ENCODE measurements at places on chromosomes 11 and 22.

DNA sequence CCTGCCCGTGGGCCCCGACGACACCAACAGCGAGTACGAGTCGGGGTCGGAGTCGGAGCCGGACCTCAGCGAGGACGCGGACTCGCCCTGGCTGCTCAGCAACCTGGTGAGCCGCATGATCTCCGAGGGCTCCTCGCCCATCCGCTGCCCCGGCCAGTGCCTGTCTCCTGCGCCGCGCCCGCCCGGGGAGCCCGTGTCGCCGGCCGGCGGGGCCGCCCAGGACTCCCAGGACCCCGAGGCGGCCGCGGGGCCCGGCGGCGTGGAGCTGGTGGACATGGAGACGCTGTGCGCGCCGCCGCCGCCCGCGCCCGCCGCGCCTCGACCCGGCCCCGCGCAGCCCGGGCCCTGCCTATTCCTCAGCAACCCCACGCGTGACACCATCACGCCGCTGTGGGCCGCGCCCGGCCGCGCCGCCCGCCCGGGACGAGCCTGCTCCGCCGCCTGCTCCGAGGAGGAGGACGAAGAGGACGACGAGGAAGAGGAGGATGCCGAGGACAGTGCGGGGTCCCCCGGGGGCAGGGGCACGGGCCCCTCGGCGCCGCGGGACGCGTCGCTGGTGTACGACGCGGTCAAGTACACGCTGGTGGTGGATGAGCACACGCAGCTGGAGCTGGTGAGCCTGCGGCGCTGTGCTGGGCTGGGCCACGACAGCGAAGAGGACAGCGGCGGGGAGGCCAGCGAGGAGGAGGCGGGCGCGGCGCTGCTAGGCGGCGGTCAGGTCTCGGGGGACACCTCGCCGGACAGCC is 3.8 kb downstream of the MAPK8IP2 start:
- DNase-seq, result peak; percentile 17

GRCh38 chr22:48826546-48826945 is 1001.1 kb downstream of the BRD1 start:
- DNase-seq, result no peak

- DNase-seq, result peak; percentile 52
Observed at GRCh38 chr11:67406969-67407687, 3.2 kb downstream of the TBC1D10C start.

- no peak for DNase-seq
Observed at GRCh38 chr11:118663381-118663780, 16.1 kb downstream of the TREH start.

GRCh38 chr11:115885535-115886421 is 381.6 kb upstream of the CADM1 start:
- DNase-seq, result no peak

GRCh38 chr11:13899603-13900002 is 62.9 kb upstream of the SPON1 start:
- no peak for DNase-seq

DNA sequence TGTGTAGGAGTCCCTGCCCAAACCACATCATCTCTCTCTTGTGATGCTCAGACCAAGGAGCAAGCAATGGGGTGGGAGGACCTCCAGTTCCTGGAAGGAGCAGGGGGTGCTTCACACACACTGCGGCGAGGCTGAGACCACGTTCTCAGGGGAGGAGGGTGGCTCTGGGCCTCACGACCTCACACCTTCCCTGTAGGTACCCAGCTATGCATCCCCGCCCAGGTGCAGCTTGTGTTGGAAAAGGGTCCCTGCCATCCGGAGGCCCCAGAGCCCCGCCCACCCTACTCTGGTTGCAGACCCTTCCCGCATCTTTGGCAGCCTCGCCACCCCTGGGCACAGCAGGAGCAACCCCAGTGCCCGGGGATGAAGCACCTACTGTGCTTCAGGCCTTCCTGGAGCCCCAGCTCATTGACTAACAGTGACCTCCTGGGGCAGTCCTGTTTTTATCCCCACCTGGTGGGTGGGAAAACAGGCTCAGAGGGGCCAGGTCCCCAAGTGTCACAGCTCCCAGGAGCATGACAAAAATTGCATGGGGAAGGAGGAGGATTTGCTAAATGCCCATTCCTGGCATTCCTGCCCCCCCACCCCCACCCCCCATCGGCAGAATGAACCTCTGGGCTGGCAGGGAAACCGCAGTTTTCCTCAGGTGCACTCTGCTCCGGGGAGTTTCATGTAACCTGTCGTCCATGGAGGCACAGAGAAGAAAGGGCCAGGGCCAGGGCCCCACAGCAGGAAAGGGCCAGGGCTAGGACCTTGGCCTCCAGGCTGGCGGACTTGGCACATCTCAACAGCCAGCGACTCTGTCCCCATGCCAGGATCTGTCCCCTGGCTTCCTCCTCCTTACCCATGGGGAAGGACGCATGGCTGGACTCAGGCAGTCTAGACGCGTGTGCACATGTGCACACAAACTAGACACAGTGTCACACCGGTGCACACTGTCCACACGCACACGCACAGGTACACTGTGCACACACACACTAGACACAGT is 81.0 kb downstream of the IGLL1 start:
- no peak for DNase-seq

DNA sequence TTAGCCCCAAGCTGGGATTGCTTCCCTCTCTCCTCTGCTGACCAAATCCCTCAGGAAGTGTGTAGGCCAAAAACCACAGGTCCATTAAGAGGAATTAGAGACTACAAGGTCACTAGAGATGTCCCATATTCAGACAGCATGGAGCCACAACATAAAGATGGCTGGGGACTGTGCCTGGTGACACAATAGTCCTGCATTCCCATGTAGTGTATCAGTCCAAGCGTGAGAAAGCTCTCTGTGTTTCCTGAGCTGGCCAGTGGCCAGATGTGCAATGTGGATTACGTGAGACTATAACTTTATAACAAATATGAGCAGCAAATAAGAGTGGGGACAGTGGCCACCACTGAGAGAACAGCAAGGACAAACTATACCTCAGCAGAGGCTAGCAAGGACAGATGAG is 7.6 kb upstream of the MS4A10 start:
- no peak for DNase-seq

DNA sequence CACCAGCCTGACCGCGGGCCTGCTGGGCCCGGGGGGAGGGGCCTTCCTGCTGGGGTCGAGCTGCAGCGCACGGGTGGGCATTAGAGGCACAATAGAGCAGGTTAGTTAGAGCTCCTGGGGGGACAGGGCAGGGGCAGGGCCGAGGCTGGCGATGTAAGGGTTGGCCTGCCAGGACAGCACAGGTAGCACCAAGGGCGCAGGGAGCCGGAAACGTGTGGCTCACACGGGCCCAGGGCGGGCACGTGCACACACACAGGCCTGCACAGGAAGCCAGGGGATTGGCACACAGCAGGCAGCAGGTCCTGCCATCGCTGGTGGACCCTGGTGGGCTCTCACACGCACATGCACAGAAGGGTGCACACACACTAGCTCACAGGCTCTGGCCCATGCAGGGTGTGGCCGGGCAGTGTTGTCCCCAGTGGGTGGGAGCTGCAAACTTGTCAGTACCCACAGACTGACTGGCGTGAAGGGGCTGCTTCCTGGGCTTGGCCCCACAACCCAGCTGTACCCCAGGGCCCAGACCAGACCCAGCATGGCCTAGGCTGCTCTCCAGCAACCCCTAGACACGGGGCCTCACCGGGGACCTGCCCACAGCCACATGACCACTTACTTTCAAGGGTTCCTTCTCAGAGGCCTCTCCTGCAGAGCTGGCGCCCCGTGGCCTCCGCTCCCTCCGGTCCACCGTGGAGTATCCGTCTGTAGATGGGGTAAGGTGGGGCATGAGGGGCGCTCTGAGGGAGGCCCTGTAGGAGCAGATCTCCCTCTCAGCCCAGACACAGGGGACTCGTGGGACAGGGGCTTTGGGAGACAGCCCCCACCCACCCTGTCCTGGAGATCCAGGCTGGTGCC is 29.9 kb upstream of the TXNRD2 start:
- no peak for DNase-seq

DNA sequence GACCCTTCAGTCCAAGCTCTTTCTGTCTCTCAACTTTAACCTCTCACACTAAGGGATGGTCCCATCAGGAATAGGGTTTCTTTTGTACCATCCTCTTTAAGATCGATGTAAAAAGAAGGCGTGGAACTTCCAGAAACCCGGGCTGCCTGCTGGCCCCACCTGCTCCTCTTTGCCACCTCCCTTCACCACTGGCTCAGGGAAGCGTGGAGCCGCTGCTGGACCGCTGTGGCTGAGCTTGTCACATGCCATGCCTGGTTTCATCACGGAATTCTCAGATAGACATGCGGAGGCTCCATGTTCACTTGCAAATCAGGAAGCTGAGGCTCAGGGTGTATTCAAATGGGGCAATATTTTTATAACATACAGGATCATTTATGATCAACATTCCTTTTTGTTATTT is 399.7 kb downstream of the BRD1 start:
- no peak for DNase-seq

DNA sequence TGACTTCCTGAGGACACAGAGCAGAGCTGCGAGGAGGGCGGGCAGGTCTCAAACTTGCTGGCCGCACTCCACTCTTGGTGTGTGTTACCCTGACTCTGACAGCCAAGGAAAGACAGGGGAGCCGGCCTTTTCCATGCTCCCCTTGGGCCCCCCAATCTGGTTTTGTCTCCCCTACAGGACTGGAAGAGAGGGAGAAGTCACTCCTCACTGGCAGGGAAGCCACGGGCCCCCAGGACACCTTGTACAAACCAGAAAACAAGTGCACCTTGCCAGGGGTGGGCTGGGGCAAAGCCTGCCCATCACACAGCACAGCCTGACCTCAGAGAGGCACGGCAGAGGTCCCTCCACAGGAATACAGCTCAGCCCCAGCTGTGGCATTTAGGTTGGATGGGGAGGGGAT is 20.2 kb downstream of the CBX7 start:
- DNase-seq, result no peak

GRCh38 chr11:19311308-19312030 is 70.7 kb upstream of the E2F8 start:
- no peak for DNase-seq

- DNase-seq, result no peak
Observed at GRCh38 chr22:46213052-46213451, 37.0 kb downstream of the CDPF1 start.

DNA sequence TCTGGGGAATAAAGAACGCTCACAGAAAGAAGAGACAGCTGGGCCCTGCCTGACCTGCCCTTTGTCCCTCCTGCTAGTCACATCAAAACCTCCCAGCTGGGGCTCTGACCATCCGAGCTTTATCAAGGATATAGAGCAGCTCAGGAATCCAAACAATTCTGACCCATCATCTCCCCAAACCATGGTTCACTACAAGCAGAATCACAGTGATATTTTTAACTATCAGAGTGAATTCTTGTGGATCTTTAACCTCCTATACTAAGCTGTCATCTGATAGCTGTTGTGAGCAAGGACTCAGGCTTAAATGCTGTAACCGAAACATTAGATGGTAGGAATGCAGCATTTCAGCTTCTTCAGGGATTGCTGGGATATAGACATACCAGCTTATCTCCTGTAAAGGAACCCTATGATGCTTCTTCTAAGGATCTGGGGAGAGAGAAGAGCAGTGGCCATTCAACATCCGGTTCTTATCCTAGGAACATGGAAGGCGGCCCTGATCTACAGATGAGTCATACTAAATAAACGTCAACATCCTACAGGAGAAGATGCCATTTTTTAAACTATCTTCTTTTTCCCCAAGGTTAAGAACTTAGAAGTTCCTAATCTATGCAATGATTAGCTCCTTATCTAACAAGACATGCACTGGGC is 84.7 kb upstream of the AKIP1 start:
- no peak for DNase-seq

DNA sequence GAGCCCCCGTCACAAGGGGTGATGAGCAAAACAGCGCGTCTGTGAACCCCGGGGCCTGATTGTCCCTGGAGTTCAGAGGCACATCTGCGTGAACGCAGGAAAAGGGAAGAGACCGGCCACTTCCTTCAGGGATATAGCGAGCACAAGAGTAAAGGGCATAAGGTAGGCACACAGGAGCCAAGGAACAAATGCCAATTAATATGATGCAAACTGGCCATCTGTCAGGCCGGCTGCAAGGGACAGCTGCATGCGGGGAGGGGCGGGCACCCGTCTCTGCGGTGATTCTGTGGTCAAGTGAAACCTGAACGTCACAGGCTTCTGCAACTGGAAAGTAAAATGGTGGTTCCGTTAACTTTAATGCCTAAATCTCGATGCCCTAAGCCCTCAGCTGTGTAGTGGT is 64.7 kb downstream of the TRIM29 start:
- no peak for DNase-seq

- no peak for DNase-seq
Observed at GRCh38 chr11:113880971-113881370, 5.6 kb upstream of the USP28 start.

DNA sequence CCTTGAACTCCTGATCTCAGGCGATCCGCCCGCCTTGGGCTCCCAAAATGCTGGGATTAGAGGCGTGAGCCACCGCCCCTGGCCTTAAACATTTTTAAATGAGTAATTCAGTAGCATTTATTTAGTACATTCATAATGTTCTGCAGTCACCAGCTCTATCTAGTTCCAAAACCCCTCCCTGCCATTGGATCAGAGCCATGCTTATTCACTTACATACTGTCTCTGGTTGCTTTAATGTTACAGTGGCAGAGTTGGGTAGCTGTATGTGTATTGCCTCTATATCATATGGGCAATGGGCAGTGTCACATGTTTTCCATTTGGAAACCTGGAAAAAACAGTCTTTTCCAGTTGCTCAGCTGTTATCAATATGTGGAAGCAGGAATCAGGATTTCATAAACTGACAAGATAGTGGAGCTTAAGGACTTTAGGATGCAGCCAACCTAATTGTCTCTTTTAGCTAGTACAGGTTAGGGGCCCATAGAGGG is 10.5 kb downstream of the COA4 start:
- DNase-seq, result no peak

- DNase-seq, result no peak
Observed at GRCh38 chr11:70407814-70408213, 9.5 kb downstream of the CTTN start.

DNA sequence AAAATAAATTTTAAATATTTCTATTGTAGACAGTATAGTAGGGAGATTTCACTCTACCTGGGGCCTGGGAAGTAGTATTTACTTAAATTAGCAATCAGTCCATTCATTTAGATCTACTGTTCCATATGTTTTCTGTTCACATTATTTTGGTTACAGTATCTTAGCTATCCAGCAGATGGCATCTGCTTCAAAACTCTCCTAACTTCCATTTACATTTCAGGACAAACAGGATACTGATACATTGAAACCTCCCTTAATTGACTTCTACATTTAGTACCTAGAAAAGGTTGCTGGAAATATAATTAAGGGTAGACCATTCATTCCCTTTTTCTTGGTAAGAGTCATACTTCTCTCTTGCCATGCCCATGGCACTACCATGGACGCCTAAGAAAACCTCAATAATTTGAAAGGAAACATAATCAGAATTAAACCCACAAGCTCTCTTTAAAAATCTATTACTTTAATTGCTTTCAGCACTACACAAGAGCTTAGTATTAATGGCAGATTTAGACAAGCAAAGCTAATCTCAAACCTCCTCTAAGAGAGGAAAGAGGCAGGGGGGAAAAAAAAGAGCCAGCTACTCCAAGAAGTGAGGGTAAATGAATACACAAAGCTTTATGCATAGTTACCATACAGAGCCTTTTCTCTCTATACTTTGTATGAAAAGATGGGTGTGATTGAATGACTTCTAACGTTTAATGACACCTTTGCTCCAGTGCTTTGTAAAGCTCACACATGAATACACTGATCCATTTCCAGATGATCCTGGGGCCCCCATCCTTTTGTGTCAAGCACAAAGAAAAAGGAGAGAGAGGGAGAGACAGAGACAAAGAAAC is 131.2 kb upstream of the MTMR2 start:
- no peak for DNase-seq

Measured in activated T-cell treated with anti-CD3 and anti-CD28 coated beads, Interleukin-2, amount 50 U/mL, for 1 hour (primary cell).